Activated effector memory CD4-positive, alpha-beta T cell treated with Interleukin-2 at 50 U/mL for 16 hours (primary cell): ENCODE measurements at places on chromosomes 7 and 10.

DNA sequence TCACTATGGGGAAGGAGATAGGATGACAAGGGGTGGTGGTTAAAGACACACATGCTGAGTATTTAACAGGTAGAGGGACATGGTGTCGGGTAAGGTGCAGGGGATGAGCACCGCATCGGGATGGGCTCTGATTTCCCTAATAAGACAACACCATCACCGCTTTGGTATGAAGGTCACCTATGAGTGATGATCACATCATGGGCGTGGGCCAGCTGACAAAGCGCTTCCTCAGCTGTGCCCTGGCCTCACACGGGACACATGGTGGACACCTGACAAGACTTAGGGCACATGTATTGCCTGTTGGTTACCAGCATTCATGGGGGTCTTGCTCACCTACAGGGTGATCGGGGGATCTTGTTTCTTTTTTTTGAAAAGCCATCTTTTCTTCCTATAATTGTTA is 12.8 kb downstream of the C7orf57 start:
- no peak for DNase-seq

GRCh38 chr10:22825841-22826240 is 102.0 kb upstream of the ARMC3 start:
- DNase-seq = no peak

DNA sequence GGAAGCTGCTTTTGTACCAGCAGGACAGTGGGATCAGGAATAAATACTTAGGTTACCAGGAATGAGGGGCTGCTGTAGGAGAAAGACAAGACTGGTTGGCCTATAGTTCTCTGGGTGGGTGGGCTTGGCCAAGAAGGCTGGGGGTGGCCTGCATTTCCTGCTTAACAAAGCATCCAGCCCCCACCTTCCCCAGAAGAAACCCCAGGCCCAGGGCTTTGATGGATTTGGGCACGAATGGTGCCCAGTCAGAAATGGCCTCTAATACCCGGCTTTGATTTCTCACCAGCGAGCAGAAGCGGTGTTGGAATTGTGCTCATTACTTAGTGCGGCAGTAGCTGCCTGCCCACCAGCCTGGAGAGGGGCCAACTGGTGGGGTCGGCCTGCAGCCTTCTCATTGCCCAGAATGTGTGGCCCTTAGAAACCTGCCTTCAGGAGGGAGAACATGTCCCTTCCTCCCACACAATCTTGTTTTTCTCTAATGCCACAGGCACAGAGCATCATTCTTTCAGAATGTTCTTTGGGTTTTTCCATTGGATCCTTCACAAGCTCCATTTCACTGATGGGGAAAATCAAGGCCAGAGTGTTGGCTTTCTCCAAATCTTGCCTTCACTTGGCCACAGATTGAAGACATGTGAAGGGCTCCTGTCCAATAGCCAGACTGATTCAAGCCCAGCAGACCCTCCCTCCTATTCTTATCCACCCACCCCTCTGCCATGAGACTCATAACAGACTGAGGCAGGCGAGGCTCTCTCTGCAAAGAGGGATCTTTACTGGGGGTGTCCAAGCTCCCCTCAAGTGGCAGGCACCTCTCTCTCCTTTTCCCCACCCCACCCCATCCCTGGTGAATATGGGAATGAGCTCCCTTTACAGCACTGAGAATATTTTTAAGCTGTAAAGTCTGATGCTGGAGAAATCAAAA is 2.5 kb downstream of the UNC5B start:
- DNase-seq = no peak

GRCh38 chr10:67015225-67015624 is 89.4 kb downstream of the LRRTM3 start:
- no peak for DNase-seq

GRCh38 chr7:50690541-50691011 is 92.1 kb downstream of the GRB10 start:
- DNase-seq = no peak

DNA sequence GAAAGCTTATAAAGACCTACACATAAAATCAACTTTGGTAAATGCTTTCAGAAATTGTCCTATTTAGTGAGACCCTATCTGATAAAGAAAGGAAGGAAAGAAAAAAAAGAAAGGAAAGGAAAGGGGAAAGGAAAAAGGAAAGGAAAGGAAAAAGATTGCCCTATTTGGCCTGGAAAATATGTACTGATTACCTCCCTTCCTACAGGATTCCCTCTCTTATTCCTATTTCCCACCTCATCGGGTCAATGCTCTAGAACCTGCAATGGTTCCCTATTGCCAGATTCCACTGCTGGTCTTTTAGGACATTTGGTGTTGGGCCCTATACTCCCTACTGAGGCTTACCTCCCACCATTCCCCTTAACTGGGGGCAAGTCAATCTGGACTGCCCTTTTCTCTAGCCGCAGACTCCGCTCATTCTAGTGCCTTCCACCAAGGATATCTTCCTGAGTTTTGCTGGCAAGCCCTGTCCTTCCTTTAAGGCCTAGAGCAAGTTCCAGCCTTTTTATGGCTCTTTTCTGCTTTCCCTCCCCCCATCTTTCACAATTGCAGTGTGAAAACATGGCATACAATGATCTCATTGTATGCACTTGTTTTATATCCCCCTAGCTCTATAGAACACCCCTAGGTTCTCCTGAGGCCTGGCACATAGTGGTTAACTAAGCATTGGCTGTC is 4.4 kb downstream of the DDIT4 start:
- DNase-seq = no peak

GRCh38 chr10:130215151-130215930 is 79.2 kb downstream of the GLRX3 start:
- DNase-seq = no peak

- no peak for DNase-seq
These were observed 111.9 kb upstream of the ADAM12 start for GRCh38 chr10:126500185-126500584.

DNA sequence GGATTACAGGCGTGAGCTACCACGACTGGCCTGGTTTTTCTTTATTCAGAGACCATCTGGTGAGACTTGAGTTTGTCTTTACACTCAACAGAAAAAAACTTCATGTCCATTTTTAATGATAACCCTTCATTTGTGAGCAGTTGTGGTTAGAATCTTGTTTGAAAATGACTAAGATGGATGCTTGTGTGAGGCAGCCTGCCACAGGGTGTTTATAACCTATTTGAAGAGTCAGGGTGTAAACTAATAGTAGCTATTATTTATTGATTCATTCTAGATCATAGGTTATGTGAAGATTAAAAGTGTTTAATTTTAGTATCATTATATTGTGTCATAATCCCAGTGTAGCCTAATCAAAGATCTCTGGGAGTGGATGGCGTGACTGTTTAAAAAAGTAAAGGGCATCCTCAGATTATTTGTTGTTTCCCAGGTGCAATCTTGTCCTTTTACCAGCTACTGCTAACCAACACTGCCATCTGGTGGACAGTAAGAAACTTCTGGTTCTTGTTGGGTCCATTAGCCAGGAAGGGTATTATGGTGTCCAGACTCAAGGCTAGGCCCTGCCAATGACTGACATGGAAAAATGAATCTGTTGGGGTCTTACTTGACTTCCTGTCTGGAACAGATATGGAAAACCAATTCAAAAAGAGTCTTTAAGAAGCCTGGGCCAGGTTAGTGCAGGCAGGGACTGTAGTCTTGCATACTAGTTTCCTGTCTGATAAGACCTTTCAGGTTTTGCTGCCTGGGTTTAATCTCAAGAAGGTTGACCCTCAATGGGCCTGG is 24.9 kb downstream of the NRBF2 start:
- no peak for DNase-seq

- no peak for DNase-seq
These were observed 554.9 kb upstream of the NRP1 start for GRCh38 chr10:33889371-33889770.

DNA sequence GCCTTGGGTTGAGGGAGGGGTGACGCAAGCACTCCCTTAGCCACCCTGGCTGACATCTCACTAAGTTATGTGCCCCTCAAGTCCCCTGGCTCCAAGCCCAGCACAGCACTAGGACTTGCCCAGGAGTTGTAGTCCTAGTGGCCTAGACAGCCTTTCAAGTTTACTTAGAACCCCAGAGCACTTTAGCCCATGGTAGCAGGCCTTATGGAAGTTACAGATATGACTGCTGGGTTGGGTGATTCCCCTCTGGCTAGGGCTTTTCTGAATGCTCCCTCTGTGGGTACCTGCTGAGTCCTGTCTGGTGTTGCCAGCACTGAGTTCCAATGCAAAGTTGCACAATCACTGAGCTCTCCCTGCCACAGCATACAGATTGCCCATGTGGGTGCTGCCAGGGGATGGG is 83.2 kb downstream of the AHCYL2 start:
- no peak for DNase-seq

- DNase-seq = no peak
These were observed 8.7 kb upstream of the KCP start for GRCh38 chr7:128919241-128919640.

- DNase-seq = peak; percentile 19
These were observed 780 bp downstream of the PLEKHA8 start for GRCh38 chr7:30028749-30029635.

DNA sequence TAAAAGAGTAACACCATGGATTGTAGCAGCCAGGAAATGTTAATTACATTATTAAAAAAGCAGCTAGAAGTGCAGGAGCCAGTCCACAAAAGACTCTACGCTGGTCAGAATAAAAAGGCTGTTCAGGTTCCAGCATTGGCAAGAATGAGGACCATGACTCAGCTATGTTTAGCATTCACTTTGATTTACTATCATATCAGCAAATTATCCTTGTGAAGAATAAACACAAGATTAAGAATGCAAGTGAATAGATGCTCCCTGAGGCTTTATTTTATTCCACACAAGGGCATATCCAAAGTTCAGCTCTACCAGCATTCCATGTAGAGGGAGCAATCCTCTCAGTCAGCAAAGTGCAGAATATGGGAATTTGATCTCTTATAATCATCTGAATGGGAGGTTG is 13.6 kb downstream of the DGKB start:
- DNase-seq = no peak

GRCh38 chr7:110947408-110947807 is 143.5 kb upstream of the LRRN3 start:
- no peak for DNase-seq
